Tongue (tissue), 3 donors: ENCODE measurements at places on chromosomes 2 and 18. TPM values are rescaled to one million over a fixed set of nuclear protein-coding genes. Genes with fewer than 3 reads are reported as not detected.

The AGXT gene
- not detected for total RNA-seq

The TRAK2 gene
- total RNA-seq = 44.0 TPM

The DYNAP gene
- not detected for total RNA-seq

The SLC14A1 gene
- 4.0 TPM for total RNA-seq

The NMUR1 gene
- total RNA-seq = 0.41 TPM

The RAMP1 gene
- total RNA-seq = 51.7 TPM

The IL37 gene
- not detected for total RNA-seq

The ADGRF3 gene
- not detected for total RNA-seq

The FSHR gene
- total RNA-seq = not detected

The EVX2 gene
- total RNA-seq = not detected

The TRMT61B gene
- 11.6 TPM for total RNA-seq

The NTSR2 gene
- not detected for total RNA-seq

The GREB1L gene
- 6.8 TPM for total RNA-seq

The SEPTIN10 gene
- 113 TPM for total RNA-seq

The NEURL3 gene
- total RNA-seq = 2.7 TPM

The IL36B gene
- not detected for total RNA-seq

The SLC30A3 gene
- not detected for total RNA-seq

The TTR gene
- not detected for total RNA-seq

The ACKR3 gene
- 12.2 TPM for total RNA-seq

The NAT8 gene
- total RNA-seq = not detected

The IL36G gene
- not detected for total RNA-seq

The IL1RL2 gene
- 2.8 TPM for total RNA-seq

The SLC4A5 gene
- 2.6 TPM for total RNA-seq

The HEATR5B gene
- total RNA-seq = 38.2 TPM

The ERMN gene
- total RNA-seq = not detected

The NOL4 gene
- 0.82 TPM for total RNA-seq

The MROH2A gene
- total RNA-seq = 2.5 TPM

The TXNDC2 gene
- not detected for total RNA-seq

The CD8B gene
- total RNA-seq = 1.0 TPM

The SLC20A1 gene
- 22.8 TPM for total RNA-seq

The CEP192 gene
- 45.2 TPM for total RNA-seq

The ALK gene
- total RNA-seq = 0.41 TPM

The NEU2 gene
- total RNA-seq = not detected

The ORMDL1 gene
- total RNA-seq = 64.8 TPM

The LRRC30 gene
- total RNA-seq = 2.7 TPM

The LIPG gene
- total RNA-seq = 2.9 TPM

The ZEB2 gene
- total RNA-seq = 161 TPM

The CDC42EP3 gene
- 20.7 TPM for total RNA-seq

The RFX8 gene
- 0.51 TPM for total RNA-seq

The MTX2 gene
- total RNA-seq = 28.3 TPM

The RESP18 gene
- total RNA-seq = not detected

The MAP3K19 gene
- 0.21 TPM for total RNA-seq

The SYT4 gene
- total RNA-seq = 1.2 TPM

The TCF23 gene
- total RNA-seq = not detected

The IL1RN gene
- 44.7 TPM for total RNA-seq

The TRIM54 gene
- 40.5 TPM for total RNA-seq

The DPP4 gene
- 3.2 TPM for total RNA-seq

The SNORC gene
- 0.41 TPM for total RNA-seq

The SLC9A4 gene
- total RNA-seq = 0.10 TPM

The AQP12A gene
- not detected for total RNA-seq

The HOXD13 gene
- not detected for total RNA-seq

The BOLL gene
- total RNA-seq = 2.8 TPM

The DNER gene
- total RNA-seq = 1.3 TPM

The C2orf78 gene
- total RNA-seq = not detected
